ENCODE measurements at places on chromosomes 2 and 18. TPM values are rescaled to one million over a fixed set of nuclear protein-coding genes. Genes with fewer than 3 reads are reported as not detected.

The REG1B gene
- total RNA-seq: 10.5 TPM

The IGFBP5 gene
- total RNA-seq: 2,906 TPM

The FLACC1 gene
- total RNA-seq: 0.71 TPM

The PTH2R gene
- total RNA-seq: not detected

The CAD gene
- 38.6 TPM for total RNA-seq

- H3K4me1 ChIP-seq: no peaks in the 10 kb centered on the region
- no peak overlapping the region for H3K4me3 ChIP-seq
- no peaks in the 10 kb centered on the region for H3K36me3 ChIP-seq
- no peak overlapping the region for H3K27ac ChIP-seq
- H3K27me3 ChIP-seq: no peaks in the 10 kb centered on the region
These were observed 36.6 kb upstream of the SKOR2 start for GRCh38 chr18:47287911-47288585.

DNA sequence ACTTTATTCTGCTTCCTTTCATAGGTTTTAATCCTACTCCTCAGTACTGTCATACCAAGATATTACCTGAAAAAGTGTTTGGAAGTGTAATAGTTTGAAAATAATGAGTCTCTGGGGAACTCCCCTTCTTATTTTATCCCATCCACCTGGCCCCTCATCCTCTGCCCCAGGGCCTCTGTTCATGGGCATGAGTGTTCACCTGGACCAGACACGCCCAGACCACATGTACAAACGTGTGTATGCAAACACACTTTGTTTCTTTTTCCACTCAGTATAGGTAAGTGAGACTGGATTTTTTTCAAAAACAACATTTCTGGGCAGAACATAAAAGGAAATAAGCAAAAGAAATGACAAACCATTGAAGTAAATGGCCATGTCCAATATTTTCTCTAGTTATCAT lies 62.1 kb upstream of the THSD7B start:
- H3K27me3 ChIP-seq: no peaks in the 10 kb centered on the region
- no peak overlapping the region for H3K4me3 ChIP-seq
- no peak for DNase-seq
- no peaks in the 10 kb centered on the region for H3K36me3 ChIP-seq
- H3K27ac ChIP-seq: no peak overlapping the region

GRCh38 chr18:70037431-70038061 lies 89.9 kb upstream of the CD226 start:
- no peak overlapping the region for H3K4me3 ChIP-seq
- no peak for DNase-seq
- H3K36me3 ChIP-seq: no peaks in the 10 kb centered on the region
- H3K27me3 ChIP-seq: no peaks in the 10 kb centered on the region
- no peaks in the 10 kb centered on the region for H3K4me1 ChIP-seq

DNA sequence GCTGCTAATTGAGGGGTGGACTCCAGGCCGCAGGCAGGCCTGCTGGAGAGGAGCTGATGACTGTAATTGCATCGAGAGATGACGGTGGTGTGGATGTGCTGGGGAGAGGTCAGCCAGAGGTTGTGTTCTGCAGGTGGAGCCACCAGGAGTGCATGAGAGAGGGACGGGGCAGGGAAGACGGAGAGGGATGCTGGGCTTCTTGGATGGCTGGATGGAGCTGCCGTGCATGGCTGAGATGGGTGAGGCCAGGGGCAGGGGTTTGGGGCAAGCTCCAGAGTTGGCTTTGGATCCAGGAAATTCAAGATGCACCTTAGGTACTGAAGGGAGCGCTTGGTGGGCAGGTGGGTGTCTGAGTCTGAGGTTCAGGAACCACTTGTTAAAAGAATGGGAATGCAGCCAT lies 77.2 kb downstream of the SH3BP4 start:
- no peaks in the 10 kb centered on the region for H3K27me3 ChIP-seq
- no peak overlapping the region for H3K4me3 ChIP-seq
- H3K4me1 ChIP-seq: peaks cover 7% of the 10 kb centered on the region
- no peaks in the 10 kb centered on the region for H3K36me3 ChIP-seq
- no peak for DNase-seq

DNA sequence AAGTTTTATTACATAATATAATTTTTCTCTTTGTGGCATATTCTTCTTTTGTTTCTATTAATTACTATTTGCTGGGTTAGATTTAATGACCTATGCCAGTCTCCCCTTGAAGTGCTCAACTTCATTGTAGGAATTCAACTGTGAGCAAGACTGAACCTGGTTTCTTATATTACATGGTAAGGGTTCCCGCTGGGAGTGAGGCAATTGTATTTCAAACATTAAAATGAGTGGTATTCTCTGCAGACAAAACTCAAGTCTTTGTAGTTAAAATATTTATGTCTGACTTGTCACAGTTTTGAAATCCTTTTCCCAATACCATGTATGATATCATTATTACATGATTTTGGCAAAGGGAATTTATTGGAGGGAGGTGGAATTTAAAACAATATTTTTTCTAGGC lies 278.7 kb downstream of the GULP1 start:
- no peak overlapping the region for H3K27ac ChIP-seq
- no peak overlapping the region for H3K4me3 ChIP-seq
- H3K4me1 ChIP-seq: no peaks in the 10 kb centered on the region

DNA sequence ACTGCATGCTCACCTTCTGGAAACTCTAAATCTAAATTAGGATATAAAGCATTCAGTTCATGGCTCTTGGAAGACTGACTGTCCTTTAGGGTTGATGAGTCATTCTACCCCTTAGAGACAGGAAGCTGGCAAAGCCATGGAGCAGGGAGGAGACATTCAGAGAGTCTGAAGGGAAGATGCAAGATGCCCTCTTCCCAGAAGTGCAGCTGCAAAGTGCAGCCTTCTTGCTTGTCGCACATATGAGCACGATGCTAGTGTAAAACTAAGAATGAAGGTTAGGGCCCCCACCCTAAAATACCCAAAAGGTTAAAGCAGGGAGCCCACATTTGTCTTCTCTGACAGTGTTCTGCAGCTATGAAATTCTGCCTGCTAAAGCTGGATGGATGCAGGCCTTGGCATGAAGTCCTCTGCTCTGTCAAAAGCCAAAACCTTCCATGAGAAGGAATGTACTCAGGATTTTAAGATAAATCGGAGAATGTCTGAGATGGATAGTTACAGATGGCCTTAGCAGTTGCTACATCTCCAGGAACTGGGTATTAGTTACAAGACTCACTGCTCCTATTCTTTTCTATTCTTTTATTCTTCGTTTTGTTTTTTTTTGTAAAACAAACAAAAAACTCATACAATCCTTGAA lies 89.7 kb downstream of the POLE4 start:
- H3K36me3 ChIP-seq: no peaks in the 10 kb centered on the region
- no peak for DNase-seq
- H3K4me3 ChIP-seq: no peak overlapping the region
- H3K27ac ChIP-seq: no peak overlapping the region
- H3K4me1 ChIP-seq: peaks cover 4% of the 10 kb centered on the region

- no peaks in the 10 kb centered on the region for H3K27me3 ChIP-seq
- H3K36me3 ChIP-seq: no peaks in the 10 kb centered on the region
- H3K4me1 ChIP-seq: no peaks in the 10 kb centered on the region
- H3K27ac ChIP-seq: no peak overlapping the region
- no peak overlapping the region for H3K4me3 ChIP-seq
These were observed 216.3 kb downstream of the ANAPC1 start for GRCh38 chr2:111667542-111668273.

- peaks cover 3% of the 10 kb centered on the region for H3K4me1 ChIP-seq
- no peak overlapping the region for H3K27ac ChIP-seq
- no peaks in the 10 kb centered on the region for H3K27me3 ChIP-seq
- DNase-seq: no peak
These were observed 36.7 kb upstream of the RPE start for GRCh38 chr2:209965723-209966122.

DNA sequence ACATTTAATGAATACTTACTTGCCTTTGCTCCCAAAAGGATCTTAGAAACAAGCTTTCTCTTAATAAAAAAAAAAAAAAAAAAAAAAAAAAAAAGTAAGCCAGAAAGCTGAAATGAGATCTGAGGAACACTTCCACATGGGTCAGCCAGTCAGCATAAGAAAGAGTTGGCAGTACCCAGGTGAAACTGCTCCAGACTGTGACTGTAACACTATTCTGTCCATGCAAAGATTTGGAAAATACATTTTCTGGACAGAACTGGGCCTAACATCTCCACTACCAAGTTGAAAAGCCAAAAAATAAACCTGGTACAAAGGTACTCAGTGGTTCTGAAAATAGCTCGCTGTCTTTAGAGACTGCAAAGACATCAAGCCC lies 135.7 kb downstream of the THADA start:
- no peaks in the 10 kb centered on the region for H3K27me3 ChIP-seq
- no peak overlapping the region for H3K4me3 ChIP-seq
- no peaks in the 10 kb centered on the region for H3K36me3 ChIP-seq
- no peak overlapping the region for H3K27ac ChIP-seq

GRCh38 chr2:65199166-65199565 lies 28.5 kb upstream of the ACTR2 start:
- no peak for DNase-seq
- no peaks in the 10 kb centered on the region for H3K36me3 ChIP-seq
- H3K27ac ChIP-seq: no peak overlapping the region

DNA sequence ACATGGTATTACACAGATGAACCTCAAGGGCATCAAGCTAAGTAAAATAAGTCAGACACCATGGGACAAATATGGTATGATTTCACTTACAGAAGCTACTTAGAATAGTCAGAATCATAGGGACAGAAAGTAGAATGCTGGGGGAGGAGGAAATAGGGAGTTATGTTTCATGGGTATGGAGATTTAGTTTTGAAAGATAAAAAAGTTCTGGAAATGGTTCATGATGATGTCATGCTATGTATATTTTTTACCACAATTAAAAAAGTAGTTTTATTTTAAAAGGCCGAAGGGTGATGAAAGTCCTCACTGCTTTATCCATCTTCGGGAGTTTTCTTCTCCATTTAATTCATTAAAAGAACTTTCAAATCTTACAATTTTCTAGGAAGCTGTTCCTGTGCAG lies 181.9 kb downstream of the CALCRL start:
- H3K27ac ChIP-seq: no peak overlapping the region
- H3K4me1 ChIP-seq: peaks cover 2% of the 10 kb centered on the region
- no peaks in the 10 kb centered on the region for H3K27me3 ChIP-seq
- no peak overlapping the region for H3K4me3 ChIP-seq
- no peak for DNase-seq
- H3K36me3 ChIP-seq: no peaks in the 10 kb centered on the region

GRCh38 chr2:195408196-195408595 lies 248.8 kb upstream of the SLC39A10 start:
- H3K27ac ChIP-seq: no peak overlapping the region
- no peaks in the 10 kb centered on the region for H3K4me1 ChIP-seq
- H3K27me3 ChIP-seq: no peaks in the 10 kb centered on the region
- DNase-seq: no peak

- no peaks in the 10 kb centered on the region for H3K27me3 ChIP-seq
- H3K4me1 ChIP-seq: peaks cover 14% of the 10 kb centered on the region
- H3K27ac ChIP-seq: peak overlapping the region; percentile 21
- H3K4me3 ChIP-seq: no peak overlapping the region
- H3K36me3 ChIP-seq: no peaks in the 10 kb centered on the region
These were observed 13.2 kb downstream of the BIN1 start for GRCh38 chr2:127093648-127094210.

Measured in ovary (tissue), 10 donors.